ENCODE measurements at places on chromosomes 12 and 14.
A peak's percentile ranks its signal among the peaks of the same experiment; 100 is the strongest.

- DNase-seq: no peak
Measured at GRCh38 chr14:68379510-68380328, 413.1 kb downstream of the ZFP36L1 start.

GRCh38 chr12:111469401-111469800 is 63.7 kb downstream of the SH2B3 start:
- no peak for DNase-seq

DNA sequence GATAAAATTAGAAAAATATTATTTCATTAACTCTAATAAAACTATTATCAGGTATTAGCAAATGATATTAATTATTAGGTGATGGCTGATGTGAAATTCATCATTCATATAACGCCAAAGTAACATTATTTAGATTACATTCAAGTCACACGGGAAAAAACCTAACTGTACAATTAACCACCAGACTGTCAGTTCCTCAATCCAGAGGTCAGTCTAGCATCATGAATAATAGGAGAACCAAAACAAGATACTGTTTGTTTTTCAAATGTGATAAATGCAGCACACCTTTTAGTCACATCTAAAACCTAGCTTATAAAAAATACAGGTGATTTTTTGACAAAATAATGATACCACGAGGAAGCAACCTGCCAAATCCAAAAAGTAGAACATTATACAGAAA is 19.6 kb downstream of the SENP1 start:
- no peak for DNase-seq

- no peak for DNase-seq
Measured at GRCh38 chr14:76919431-76920330, 93.5 kb downstream of the LRRC74A start.

- no peak for DNase-seq
Measured at GRCh38 chr12:1517007-1517406, 77.4 kb downstream of the FBXL14 start.

DNA sequence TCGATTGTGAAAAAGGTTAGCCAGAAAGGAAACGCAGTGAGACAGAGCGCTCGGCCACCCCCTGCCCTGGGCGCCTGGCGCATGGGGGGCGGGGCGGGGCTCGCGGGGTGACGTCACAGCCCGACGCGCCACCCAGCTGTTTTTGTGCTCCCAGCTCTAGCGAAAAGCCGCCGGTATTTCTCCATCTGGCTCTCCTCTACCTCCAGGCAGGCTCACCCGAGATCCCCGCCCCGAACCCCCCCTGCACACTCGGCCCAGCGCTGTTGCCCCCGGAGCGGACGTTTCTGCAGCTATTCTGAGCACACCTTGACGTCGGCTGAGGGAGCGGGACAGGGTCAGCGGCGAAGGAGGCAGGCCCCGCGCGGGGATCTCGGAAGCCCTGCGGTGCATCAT is at the start of gene GABARAPL1:
Gene GABARAPL1 (plus strand): TSS at position 139 of the 393 bp plus-strand sequence. CDS start 253 bp downstream, at position 392.
- DNase-seq: peak; percentile 88

- peak; percentile 69 for DNase-seq
Measured at GRCh38 chr14:105060751-105061427, 4.3 kb downstream of the GPR132 start.

GRCh38 chr14:88481059-88481458 is 73.7 kb downstream of the PTPN21 start:
- DNase-seq: no peak

GRCh38 chr14:34172550-34173368 is 221.9 kb upstream of the EGLN3 start:
- no peak for DNase-seq

GRCh38 chr14:99265571-99265970 is 6.4 kb downstream of the BCL11B start:
- no peak for DNase-seq

GRCh38 chr12:66623455-66623854 is 55.4 kb downstream of the GRIP1 start:
- no peak for DNase-seq

DNA sequence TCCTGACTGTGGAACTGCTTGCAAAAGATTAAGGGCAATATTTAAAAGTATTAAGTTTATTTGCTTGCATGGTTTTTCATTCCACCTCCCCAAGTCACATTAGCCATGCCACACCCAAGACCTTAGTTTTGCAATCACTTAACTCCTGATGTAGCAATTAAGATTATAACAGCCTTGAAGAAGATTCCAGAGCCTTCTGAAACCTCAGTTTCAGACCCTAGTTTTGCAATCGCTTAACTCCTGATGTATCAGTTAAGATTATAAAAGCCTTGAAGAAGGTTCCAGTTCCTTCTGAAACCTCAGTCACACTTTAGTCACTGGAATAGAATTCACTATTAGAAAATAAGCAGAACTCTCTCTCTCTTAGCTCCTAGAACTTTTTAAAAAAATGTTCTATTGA is 42.7 kb upstream of the DCN start:
- DNase-seq: no peak
